CD4-positive, alpha-beta T cell treated with Interferon gamma for 1 hour (primary cell): ENCODE measurements at places on chromosomes 7 and 10.

DNA sequence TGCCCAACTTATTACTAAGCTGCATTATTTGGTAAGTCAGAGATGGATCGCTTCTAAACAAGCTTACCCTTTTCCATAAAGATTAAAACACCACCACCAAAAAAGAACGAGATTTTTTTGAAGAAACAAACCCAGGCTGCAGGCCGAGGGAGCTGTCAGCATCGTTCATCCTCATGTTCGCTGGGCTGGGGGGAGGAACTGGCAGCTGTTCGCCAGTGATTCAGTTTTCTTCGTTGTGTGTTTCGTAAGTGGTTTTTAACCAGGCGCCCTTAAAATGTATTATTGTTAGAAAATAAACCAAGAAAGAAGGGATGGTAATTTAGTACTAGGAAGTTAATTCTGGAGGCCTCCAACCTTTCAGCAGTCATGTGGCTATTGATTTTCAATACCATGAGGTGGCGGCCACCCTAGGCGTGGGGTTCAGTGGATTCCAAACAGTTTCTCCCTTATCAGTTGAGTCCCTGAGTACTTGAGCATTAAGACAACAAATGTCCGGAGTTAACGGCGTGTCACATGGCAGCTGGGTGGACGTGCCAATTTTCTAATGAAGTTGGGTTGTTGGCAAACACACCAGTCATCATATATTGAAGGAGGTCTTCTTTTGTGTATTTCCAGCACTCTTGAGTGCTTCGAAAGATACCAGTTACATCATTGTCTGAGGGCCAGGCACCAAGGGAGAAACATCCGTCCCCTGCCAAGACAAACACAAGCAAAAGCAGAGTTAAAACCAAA, 173.2 kb downstream of the EBF3 start:
- DNase-seq: no peak

GRCh38 chr10:129715805-129716204, 248.3 kb downstream of the EBF3 start:
- no peak for DNase-seq

DNA sequence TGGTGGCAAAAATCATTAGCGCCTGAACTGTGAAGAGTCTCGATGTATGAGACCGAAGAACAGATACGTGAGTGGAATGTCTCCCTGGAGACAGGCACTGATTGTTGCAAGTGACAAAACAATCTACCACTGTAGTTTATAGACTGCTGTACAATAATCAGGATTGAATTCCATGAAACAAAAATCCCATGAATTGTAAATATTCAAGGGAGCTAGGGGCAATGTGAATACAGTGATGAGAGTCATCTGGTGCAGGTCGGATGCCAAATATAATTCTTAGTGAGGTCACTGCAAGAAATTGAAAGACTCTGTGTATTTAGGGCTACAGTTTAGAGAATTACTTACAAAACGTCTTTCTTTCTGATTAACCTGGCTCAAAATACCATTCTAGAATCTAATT, 594.4 kb upstream of the VSTM2A start:
- no peak for DNase-seq

DNA sequence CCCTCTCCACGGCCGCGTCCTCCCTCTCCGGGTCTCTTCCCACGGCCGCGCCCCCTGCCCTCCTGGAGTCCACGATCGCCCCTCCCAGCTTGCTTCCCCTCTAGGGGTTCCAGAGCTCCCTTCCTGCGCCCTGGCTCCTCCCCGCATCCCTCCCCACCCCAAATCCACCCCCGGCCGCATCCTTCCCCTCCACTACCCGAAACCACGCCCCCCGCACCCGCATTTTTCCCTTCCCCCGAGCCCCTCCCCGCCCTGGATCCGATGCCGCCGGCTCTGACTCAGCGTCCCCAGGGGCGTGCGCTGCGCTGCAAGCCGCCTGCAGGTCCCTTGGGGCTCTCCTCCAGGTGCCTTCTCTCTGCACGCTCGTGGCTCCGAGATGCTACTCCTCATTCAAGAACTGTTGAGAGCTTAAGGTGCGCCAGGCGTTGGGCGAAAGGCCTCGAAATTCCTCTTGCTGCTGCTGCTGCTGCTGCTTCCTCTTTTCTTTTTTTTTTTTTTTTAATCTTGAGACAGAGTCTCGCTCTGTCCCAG, 372 bp upstream of the TMEM130 start:
- peak; percentile 62 for DNase-seq

DNA sequence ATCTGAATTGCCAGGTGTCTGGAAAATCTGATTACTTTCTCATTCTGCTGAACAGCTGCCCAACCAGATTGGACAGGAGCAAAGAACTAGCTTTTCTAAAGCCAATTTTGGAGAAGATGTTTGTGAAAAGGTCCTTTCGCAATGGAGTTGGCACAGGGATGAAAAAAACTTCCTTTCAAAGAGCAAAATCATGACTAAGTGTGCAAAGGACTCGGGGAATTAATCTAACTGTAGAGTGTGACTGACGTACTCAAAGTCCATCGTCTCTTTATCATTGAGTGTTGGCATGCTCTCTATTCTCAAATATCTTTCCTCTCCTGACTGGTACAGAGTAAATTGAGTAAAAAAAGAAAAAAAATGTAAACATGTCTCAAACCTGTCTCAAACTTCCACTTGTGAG, 3.3 kb downstream of the NPS start:
- no peak for DNase-seq

DNA sequence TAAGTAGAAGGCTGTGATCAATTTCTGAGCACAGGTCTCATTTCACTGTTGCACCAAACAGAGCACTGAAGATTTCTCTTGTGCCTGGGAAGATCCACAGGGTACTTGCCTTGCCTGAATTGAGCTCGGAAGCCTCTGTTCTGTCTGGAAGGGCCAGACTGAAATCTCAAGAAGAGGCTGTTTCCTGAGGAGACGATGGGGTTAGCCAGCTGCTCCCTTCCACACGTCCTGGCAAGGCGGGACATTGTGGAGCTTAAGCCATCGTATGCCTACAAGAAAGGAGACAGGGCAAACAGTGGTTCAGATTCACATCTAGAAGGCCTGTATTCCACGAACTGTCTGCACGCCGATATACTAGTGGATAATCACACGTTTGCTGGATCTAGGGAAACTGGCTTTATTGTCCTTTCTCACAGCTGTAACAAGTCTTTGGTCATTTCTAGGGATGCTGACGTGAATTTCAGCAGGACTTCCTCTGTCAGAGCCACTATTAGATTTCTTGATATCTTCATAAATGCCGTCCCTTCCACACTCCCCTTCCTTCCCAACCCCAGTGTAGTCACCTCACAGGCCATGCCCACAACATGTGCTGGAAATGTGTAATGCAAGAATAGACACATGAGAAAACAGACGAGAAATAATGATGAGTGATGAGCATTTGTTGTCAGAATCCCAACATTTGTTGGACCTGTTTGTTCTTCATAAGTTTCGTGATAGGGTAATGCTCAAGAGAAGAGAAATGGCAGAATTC, 137.2 kb upstream of the RSU1 start:
- DNase-seq: no peak

DNA sequence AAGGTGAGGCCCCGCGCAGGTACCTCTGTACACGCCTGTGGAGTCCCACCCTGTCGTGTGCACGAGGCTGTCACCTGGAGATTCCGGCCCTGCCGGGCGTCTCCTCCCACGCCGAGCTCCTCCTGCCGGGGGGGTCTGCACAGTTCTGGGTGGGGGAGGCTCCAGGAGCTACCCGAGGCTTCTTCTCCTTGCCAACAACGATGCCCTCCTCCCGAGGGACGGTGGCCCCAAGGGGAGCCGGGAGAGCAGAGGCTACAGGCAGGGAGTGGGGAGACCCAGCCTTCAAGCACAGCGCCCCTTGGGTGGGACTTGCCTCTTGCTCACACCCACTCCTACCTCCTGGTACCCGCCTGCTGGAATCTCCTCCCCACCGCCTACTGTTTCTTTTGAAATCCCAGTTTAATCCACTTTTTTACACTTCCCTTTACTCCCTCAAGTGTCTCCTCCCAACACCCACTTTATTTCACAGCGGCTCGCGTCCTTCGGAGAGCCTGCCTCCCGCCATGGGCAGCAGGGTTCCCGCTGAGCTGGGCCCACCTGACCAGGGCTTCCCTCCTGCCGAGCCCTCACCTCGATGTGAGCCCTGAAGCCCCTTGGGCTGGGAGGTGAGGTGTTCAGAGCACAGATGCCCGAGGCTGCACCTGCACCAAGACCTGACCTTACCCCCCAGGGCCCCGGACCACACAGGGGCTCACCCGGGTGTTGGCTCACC, 338.1 kb downstream of the DNAJB6 start:
- DNase-seq: no peak

DNA sequence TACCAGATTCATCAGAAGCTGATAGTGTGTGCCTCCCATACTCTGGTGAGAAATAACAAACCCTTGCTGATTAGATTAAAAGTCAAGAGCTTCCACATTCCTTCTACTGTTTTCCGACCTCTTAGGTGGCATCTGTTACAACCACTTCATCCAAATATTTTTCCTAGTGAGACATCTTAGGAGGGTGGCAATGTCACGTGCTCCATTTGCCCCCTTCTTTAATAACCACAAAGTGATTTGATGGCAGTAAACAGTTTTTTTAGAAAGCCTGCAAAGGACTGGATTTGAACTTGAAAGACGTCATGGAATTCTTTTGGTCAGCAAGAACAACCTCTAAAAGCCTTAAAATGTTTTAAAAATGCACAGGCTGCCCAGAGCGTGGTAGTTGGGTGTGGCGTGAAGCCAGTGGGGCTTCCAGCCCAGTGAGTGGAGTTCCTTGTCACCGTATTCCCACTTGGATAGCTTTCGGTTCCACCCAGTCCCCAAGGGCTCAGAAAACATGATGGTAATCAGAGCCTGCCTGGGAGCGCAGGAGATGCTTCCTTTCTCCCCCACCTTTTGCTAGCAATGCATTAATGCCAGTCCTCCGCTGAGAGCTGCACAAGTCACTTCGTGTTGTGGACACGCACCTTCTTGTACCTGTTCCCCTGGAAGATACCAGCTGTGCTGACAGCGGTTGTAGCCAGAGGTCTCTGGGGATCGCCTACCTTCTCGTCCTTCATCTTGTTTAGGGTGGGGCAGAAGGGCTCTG, 256.4 kb downstream of the KIAA1217 start:
- DNase-seq: no peak

DNA sequence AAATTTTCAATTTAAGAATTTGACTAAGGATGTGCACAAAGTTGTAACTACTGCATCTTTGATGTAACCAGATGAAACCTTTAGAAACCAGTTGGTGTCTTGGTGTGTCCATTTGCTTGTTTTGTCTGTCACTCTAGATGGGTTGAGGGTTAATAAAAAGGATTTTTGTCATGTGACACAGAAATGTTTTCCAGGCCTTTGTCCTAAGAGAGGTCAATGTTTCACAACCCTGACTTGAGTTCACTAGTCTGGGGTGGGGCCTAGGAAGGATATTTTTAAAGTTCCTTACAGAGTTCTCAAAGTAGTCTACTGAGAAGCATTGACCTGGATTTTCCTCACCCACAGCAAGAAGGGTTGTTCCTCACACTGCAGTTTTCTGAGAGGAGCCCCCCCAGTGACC, 90.3 kb downstream of the HERPUD2 start:
- DNase-seq: no peak

- DNase-seq: no peak
These were observed 11.9 kb upstream of the OPTN start for GRCh38 chr10:13087986-13088618.

DNA sequence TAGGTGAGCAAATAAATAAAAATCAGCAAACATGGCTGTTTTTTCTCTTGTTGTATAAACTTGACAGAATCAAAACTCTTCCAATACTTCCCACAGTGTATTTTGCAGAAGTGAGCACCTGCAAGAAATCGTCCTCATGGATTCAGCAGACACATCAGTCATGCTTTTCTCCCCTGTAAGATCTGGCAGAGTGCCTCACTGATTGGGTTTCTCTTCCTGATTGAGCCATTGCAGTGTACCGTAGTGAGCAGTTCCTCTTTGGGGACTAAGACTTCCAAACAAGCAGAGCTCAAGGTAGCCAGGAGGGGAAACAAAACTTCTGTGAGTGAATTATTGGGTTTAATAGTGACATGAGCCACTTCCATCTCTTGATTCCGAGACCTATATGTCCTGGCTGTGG, 2.2 kb upstream of the CCDC3 start:
- no peak for DNase-seq

DNA sequence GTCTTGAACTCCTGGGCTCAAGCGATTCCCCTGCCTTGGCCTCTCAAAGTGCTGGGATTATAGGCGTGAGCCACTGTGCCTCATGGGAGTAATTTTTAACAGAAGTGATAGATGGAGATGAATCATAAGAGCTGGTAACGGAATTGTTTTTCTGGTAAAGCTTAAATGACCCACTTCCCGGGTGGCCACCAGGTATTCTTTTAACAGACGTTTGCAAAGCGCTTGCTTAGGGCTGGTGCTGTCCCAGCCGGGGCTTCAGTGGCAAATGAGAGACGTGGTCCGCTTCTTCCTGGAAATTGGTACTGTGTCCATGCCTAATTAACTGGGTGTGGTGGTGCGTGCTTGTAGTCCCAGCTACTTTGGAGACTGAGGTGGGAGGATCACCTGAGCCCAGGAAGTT, 23.5 kb downstream of the CAMK1D start:
- DNase-seq: no peak

- DNase-seq: no peak
These were observed 467.2 kb upstream of the NRP1 start for GRCh38 chr10:33801705-33802104.

- no peak for DNase-seq
These were observed 21.8 kb upstream of the LRRD1 start for GRCh38 chr7:92200791-92201190.

DNA sequence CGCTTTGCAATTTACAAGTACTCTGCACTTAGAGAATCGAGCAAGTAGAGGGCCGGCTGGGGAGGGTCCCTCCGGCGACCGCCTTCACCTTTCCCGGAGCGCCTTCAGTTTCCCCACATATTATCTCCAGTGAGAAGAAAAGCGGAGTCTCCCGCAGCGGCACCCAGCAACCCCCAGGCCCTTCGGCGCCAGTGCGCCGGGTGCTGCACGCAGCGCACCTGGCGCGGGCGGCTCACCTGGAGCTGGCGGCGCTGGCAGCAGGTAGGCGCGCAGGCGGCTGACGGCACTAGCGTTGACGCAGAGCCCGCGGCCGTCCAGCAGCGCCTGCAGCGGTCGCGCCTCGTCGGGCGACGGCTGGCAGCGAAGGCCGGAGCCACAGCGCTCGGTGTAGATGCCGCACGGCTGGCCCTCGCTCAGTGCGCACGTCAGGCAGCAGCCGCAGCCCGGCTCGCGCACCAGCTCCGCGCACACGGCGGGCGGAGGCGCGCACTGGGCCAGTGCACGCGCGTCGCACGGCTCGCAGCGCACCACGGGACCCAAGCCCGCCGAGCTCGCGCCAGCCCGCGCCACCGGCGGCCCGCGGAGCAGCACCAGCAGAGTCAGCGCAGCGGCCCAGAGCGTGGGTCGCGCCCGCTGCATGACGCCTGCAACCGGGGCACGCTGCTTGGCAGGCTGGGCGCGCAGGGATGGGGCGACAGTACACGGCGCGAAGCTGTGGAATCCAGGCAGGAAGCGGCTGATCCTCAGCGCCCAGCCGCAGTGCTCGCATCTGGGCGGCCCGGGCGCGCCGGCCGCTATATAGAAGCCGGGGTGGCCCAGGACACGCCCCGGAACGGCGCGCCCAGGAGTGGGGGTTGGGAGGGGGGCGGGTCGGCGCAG, at the start of gene IGFBP3:
IGFBP3 (minus strand) TSS at position 771 of the 879 bp plus-strand sequence; CDS start at position 639, 132 bp downstream.
- DNase-seq: no peak

- no peak for DNase-seq
These were observed 31.2 kb downstream of the TSPAN14 start for GRCh38 chr10:80485076-80485945.

GRCh38 chr7:154255324-154255723, 203.1 kb downstream of the DPP6 start:
- no peak for DNase-seq
